Stimulated activated memory B cell treated with anti-CD40 and anti-IgM and Interleukin-4, amounts not matched to agents 10 μg/mL and 1 μg/mL and 100 μg/mL, for 72 hours (primary cell): ENCODE measurements at places on chromosomes 7 and 10.

DNA sequence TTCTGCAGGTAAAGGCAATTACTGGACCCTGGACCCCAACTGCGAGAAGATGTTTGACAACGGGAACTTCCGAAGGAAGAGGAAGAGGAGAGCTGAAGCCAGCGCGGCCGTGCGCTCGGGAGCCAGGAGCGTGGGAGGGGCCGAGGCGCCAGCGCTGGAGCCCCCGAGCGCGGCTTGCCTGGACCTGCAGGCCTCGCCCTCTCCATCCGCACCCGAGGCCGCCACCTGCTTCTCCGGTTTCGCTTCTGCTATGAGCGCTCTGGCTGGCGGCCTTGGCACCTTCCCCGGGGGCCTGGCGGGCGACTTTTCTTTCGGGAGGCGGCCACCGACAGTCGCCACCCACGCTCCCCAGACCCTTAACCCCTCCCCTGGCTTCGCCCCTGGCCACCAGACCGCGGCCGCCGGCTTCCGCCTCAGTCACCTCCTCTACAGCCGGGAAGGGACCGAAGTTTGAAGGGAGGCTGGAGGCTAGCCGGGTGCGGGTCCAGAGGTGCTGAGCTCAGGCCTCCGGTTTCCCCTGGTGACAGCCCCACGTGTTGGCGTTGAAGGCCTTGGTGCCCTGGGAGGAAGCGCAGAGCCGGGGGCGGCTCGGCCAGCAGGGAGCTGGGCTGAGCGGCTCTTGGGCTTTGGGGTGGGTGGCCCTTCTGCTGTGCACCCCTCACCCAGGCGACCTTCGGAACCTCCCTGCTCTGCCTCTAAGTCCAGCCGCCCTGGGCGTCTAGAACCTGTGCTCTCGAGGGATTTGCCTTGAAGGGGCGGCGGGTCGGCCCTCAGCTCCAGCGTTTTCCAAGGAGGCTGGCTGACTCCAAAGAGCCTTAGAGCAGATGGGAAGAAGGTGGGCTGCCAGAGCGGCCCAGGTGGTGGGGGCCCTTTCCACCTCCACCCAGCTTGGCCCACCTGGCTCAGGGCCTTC is 1.8 kb downstream of the FOXI2 start:
- no peak for ATAC-seq

GRCh38 chr7:77812290-77812685 is 13.7 kb downstream of the PHTF2 start:
- ATAC-seq = no peak

DNA sequence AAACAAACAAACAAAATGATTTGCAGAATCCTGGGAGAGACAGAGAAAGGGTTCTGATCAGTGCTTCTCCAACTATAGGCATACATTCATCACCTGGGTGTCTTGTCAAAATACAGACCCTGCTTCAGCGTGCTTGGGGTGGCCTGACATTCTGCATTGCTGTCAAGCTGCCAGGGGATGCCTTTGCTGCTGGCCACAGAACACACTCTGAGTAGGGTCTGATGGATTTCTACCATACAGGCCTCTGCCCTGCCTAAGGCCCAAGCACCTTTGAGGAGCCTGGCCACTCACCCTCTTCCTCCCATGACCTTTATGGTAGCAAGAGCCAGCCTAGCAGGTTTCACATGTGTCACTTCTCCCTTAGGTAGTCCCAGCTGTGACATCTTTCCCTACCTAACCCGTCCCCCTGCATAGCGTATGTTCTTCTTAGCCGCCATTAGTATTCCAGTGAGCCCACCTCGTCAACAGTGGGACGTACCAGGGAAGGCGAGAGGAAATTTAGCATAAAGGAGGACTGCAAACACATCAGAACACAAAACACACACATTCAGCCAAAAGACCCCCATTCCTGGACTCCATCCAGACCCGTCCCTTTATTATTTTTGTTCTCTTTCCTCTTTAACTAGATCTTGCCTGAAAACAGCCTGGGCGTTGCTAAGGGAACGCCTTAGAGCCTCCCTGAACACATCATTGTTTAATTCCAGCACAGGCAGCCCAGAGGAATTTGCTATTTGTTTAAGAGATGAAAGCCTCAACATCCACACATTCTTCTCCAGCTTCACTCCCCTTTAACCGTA is 43.9 kb upstream of the PODXL start:
- no peak for ATAC-seq

GRCh38 chr10:60816628-60817397 is 38.5 kb downstream of the CDK1 start:
- ATAC-seq = peak; percentile 78

DNA sequence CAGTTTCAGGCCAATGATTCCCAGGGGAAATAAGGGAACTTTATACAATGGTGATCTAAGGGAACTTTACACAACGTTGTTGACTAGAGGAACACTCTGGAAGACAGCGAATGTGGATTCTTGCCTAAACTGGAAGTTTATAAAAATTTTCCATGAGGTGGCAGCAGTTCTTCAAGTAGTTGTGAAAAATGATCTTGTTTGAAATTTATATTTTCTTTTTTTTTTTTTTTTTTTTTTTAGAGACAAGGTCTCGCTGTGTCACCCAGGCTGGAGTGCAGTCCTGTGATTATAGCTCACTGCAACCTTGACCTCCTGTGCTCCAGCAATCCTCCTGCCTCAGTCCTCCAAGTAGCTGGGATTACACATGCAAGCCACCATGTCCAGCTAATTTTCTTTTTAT is 32.1 kb upstream of the GTF2I start:
- ATAC-seq = no peak

DNA sequence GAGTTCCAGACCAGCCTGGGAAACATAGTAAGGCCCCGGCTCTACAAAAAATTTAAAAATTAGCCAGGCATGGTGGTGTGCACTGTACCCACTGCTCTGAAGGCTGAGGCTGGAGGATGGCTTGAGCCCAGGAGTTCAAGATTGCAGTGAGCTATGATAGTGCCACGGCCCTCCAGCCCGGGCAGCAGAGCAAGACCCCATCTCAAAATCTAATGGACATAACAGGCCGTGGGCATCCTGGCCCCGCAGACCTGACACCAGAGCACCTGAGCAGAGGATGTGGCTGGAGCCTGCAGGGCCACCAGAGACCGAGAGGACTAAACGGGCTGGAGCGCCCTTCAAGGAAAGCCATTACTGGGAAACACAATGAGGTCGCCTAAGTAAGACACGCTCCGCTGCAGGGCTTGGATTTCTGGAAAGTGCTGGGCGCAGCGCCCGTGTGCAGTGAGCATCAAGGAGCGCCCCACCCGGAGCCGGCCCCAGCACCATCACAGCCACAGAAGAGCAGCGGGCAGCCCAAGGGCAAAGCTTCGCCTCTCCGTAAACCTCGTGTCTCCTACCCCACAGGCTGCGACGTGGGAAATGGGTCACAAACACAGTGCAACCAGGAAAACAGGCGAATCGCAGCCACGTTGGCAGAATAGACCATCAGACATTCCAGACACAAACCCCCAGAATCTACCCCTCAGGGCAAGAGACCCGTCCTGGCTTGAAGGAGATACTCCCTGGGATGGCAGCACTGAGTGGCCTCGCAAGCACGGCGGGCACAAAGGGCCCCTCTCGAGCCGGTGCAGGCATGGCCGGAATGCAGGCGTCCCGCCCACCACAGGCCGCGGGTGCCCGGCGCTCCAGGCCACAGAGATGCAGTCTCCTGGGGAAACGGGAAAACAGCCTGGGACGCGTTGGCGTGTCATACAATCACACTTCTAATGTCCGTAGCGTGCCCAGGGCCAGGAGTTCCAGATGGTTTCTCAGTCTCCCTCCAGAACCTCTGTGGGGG is 4.9 kb downstream of the RADIL start:
- ATAC-seq = no peak

DNA sequence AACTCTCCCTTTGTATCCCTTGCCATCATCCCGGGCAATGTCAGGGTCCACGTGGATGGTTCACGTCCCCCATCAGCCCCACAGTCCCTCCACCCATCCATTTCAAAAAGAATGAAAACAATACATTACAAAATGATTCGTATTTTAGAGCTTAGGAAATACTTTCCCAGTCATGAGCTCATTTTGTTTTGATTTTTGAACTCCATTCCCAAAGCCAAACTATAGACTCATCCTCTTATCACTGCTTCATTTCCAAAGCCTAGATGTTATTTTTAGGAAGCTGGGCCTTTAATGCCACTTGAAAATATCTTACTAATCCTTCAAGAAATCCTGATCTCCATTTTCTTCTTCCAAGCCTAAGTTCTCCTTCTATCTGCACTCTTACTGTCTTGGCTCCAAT is 72.1 kb downstream of the WNT2 start:
- no peak for ATAC-seq

- ATAC-seq = peak; percentile 56
These were observed 128.6 kb downstream of the OAT start for GRCh38 chr10:124289851-124290795.

DNA sequence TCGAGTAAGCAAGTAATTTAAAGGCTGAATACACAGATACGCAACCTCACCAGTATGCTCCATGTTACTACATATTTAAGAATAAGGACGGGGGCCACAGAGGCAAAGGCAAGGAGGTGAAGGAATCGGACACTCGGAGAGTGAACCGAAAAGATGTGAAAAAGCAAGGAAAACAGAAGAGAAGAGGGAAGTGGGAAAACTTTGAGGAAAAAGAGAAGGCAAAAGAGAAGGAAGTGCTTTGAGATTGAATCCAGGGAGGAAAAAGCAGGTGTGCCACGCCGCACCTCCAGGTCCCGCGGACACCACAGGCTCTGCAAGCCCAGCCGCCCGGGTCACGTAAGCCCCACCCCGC is 367 bp upstream of the AVL9 start:
- peak; percentile 0 for ATAC-seq

GRCh38 chr7:74199551-74200355 is 10.1 kb upstream of the LAT2 start:
- ATAC-seq = no peak

DNA sequence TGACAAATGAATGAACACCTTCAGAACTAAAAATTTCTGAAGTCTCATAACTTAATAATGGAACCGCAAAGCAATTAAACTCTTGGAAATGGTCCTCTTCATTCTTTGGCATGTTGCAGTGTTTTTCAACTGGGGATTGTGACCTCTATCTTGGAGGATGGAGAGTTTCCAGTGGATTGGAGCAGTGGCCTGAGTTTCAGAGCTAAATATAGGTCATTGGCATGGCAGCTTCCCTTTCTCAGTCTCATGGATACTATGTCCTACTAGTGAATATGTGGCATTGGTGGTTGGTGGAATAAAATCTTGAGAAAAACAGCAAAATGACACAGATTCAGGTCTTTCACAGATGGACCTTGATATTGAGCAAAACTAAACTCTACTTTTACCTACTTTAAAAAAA is 24.1 kb upstream of the EPC1 start:
- ATAC-seq = no peak

DNA sequence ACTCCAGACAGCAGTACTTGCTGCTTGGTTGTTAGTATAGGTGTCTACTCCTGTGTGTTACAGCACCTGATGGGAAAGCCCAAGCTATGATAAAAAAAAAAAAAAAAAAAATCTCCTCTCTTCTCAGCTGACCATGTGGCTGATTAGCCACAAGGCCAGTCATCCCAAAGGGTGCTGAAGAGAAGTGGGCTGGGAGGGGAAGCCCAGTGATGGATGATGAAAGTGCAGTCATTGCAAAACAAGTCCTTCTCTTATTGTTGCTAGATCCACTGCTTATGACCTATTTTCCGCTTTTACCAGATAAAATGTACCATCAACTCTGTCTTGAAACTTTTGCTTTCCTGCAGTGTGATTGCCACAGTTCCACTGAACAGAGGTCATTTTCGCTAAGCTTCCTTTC is 1092.5 kb upstream of the C7orf33 start:
- no peak for ATAC-seq

GRCh38 chr7:74449809-74450397 is 3.8 kb upstream of the GTF2IRD1 start:
- ATAC-seq = peak; percentile 31

DNA sequence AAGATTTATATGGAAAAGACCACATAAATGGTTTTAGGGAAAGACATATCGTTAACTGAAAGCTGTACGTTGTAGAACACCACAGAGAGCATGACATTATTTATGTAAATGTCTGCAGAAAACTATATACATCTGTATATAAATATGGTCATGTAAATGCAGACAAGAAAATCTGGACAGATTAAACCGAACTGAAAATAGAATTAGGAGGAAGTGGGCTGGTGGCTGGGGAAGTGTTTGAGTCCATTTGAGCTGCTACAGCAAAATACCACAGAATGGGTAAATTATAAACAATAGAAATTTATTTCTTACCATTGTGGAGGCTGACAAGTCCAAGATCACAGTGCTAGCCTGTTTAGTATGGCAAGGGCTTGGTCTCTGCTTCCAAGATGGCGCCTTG is 56.3 kb upstream of the USP6NL start:
- ATAC-seq = no peak

GRCh38 chr10:84076540-84077195 is 62.6 kb upstream of the GHITM start:
- peak; percentile 51 for ATAC-seq

GRCh38 chr7:103680161-103681144 is 234.4 kb upstream of the SLC26A5 start:
- ATAC-seq = peak; percentile 8
